ENCODE measurements at places on chromosomes 4 and X.

DNA sequence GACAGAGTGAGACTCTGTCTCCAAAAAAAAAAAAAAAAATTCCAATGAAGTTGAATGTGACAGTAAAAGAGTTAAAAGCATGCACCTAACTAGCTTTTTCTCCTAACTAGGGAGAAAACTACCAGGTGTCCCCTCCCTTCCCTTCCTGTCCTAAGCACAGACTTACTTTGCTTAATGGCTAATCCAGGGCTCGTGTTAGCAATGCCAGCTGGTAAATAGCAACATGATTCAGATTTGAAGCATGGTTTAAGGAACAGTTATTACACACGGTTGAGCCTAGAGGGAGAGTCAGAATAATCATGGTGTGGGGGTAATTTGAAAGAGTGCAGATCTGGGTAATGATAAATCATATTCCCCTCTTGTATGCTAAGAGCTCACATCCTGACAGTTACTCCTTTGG lies 338.3 kb downstream of the STIM2 start:
- no peak for DNase-seq

- DNase-seq, result no peak
Observed at GRCh38 chr4:94032754-94033153, 174.9 kb upstream of the SMARCAD1 start.

GRCh38 chr4:59044286-59044900 lies 1934.2 kb upstream of the IGFBP7 start:
- no peak for DNase-seq

DNA sequence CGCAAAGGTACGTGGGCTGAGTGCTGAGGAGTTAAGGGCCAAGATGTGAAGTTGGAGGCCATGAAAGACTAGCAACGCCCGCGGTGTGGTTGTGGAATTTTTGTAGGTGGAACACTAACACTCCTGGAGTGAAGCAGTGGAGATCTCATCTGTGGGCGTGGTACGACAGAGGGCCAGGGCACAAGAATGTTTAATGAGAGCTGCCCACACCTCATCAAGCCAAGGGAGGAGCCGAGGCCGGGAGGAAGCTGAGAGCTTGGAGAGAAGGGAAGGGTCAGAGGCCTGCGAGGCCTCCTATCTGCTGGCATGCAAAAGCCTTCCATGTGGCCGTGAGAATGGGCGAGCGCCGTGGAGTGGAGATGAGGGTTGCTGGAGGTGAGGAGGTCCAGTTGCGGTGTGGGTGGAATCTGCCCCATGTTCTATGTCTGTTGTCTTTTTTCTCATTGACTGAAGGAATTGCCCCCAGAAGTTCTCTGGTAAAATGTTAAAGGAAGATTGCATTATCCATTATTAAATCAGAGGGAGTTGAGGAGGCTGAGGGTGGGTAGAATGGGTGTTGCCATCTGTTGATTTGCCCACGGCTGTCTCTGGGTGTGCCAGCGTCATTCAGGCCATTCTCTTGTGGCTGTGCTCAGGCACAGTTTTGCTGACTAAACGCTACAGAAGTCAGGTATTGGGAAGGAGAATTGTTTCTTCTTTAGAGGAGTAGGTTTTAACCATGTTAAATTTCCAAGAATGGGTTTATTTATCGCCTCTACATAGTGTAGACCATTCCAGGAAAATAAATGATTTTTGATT lies 19.8 kb downstream of the SNX25 start:
- DNase-seq, result no peak

DNA sequence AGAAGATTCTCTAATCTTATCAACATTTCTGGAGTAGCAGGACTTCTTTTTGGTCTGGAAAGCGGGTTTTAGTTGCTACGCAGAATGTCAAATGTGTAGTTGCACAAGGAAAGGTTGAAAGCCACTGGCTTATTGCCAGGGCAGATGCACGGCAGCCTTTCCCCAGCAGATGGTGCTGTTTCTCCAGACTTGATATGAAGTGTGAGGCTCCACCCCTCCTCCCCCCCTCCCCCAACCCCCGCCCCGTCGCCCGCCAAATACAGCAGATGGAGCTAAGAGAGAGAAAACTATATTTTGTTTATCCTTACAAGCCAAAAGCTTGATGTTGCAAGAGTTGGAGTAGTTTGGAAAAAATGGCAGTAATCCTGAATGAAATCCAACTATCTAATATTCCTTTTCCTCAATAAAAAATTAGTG lies 32.0 kb downstream of the ENOPH1 start:
- DNase-seq, result peak; percentile 89

- no peak for DNase-seq
Observed at GRCh38 chr4:38347251-38347650, 316.7 kb upstream of the KLF3 start.

- peak; percentile 0 for DNase-seq
Observed at GRCh38 chr4:10196191-10196590, 79.6 kb upstream of the WDR1 start.

GRCh38 chr4:97900229-97900628 lies 243.0 kb downstream of the STPG2 start:
- no peak for DNase-seq

DNA sequence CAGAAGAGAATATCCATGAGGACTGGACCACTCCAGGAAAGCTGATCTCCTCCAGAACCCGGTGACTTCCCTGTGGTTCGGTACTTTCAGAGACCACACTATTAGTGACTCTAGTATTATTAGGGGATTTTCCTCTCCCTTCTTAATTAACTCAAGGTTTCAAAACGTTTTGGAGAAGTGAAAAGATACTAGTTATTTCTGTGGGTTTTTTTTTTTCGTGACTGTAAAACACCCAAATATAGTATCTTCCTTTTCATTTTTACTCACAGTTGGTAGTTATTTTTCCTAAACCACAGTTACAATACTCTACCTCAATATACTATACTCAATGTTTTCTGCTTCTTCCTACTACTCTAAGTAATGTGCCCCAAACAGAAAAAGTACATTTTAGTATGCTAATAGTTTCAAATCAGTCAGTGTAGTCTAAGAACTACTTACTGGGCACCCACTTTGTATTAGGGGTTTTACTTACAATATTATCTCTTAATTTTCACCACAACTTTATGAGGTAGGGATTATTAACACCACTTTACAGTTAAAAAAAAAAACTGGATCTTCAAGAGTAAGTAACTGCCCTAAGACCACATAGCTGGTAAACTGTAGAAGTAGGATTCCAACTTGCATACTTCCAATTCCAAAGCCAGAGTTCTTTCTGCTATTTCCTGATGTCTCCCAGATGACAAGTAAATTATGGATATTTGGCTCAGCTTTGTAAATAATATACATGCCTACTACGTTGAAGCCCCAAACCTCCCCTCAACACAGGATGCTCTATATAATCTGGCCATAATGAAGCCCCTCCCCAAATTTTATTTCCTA lies 45.0 kb downstream of the SLC9A7 start:
- no peak for DNase-seq

GRCh38 chr4:186021461-186022167 lies 47.3 kb upstream of the TLR3 start:
- DNase-seq, result no peak

- no peak for DNase-seq
Observed at GRCh38 chrX:11266573-11267003, 26.6 kb upstream of the AMELX start.

DNA sequence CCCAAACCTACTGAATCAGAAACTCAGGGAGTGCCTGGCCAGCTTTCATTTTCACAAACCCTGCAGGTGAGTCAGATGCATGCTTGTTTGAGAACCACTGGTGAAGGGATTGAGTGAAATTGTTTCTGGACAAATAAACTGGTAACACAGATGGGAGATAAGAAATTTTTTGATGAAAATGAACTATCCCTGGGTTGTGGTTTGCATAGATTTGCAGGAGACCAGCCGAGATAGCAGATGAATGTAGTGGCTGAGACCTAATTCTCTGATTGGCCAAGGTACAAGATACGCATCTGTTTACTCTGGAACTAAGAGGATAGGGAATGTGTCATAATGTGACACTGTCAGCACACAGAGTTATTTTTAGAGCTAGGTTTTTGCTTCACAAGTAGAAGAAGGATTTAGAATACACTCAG lies 117.8 kb upstream of the NOCT start:
- no peak for DNase-seq

- DNase-seq, result no peak
Observed at GRCh38 chr4:185311113-185311888, 84.4 kb downstream of the LRP2BP start.

DNA sequence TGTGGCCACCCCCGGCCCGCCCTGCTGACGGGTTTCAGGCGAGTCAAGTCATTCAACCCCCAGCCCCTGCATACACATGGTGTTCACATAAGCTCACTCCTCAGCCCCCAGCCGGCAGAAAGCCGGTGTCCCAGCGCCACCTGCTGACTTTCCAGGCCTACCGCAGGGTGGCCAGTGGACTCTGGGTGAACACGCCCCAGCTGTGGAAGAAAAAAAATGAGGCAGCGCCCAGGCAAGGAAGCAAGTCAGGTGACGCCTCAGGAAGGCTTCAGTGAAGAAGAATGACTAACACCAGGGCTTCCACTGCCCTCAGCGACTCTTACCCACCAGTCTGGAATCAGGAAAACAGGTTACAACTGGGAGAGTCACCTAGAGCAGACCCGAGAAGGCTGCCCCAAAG lies 15.8 kb downstream of the BCAP31 start:
- peak; percentile 82 for DNase-seq

- no peak for DNase-seq
Observed at GRCh38 chr4:171239196-171239595, 574.0 kb upstream of the GALNTL6 start.

GRCh38 chr4:38501698-38502097 lies 162.3 kb upstream of the KLF3 start:
- DNase-seq, result no peak
